ENCODE measurements at places on chromosomes 12 and 14.

DNA sequence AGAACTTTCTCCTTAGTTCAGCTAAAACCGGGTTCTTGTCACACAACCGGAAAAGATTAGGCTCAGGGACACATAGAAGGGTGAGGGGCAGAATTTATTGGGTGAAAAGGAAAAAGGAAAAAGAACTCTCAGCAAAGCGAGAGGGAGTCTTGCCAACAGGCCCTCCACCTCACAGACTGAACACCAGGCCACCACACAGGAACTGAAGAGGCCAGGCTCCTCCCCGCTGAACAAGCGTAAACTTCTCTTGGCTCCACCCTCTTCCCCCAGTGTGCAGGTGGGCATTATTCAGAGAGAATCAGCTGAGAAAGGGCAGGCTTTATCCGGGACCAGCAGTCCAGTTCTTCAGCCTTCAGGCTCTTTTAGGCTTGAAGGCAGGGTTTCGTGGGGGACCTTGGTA, 125.6 kb upstream of the FGD4 start:
- DNase-seq = no peak

- no peak for DNase-seq
Measured at GRCh38 chr14:96198430-96199130, 6.1 kb upstream of the BDKRB2 start.

GRCh38 chr14:89927186-89927865, 27.2 kb downstream of the EFCAB11 start:
- no peak for DNase-seq

- peak; percentile 84 for DNase-seq
Measured at GRCh38 chr12:54016478-54016964, 7.7 kb downstream of the HOXC8 start.

GRCh38 chr14:105261781-105262180, 13.4 kb downstream of the BTBD6 start:
- DNase-seq = no peak

DNA sequence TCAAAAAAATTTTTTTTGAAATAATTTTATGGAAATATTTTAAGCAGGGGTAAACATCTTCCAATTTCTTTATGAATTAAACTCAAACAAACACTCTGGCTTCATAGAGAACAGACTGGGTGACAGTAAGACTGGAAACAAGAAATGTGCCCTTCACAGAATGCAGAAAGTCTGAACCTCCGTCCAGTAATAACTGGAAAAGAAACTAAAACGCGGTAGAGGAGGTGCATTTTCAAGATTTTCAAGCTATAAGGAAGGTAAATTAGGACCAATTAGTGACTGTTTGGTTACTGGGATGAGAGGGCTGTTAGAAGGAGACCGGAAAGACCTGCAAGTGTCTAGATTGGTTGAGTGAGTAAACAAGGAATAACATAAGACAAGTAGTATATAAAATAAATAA, 245.7 kb downstream of the CEP128 start:
- DNase-seq = no peak

DNA sequence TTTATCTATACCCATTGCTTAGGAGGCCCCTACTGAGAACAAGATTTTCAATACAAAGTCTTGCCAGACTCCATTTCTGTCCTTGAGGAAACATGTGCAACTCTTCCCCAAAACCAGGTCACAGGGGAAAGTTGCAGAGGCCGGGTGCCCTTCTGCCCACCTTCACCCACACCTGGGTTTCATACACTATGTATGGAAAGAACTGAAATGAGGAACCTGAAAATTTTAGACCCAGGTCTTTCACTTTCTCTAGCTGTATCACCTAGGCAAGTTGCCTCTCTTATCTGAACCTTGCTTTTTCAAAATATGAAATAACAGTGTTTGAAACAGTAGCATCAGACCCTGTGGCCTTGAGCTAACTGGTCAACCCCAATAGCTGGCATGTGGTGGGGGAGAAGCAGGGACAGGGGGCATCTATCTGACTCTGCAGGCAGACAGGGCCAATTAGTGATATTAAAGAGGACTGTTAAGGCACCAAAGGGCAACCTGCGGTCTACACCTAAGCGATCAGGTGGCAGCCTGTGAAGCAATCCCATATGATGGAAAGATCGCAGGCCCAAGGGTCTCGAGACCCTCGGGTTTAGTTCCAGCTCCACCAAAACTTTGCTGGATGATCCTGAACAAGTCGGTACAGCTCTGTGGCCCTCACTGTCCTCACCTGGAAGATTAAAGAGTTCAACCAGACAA, 346.5 kb downstream of the BCL11B start:
- DNase-seq = no peak

- no peak for DNase-seq
Measured at GRCh38 chr12:27193854-27194544, 50.1 kb upstream of the STK38L start.

- DNase-seq = no peak
Measured at GRCh38 chr12:6073426-6073825, 51.0 kb downstream of the VWF start.

GRCh38 chr12:121767525-121768016, 25.9 kb downstream of the RHOF start:
- DNase-seq = no peak

- no peak for DNase-seq
Measured at GRCh38 chr14:77406086-77406485, 17.2 kb downstream of the NOXRED1 start.

GRCh38 chr12:54988402-54989054, 4.0 kb upstream of the TESPA1 start:
- peak; percentile 74 for DNase-seq

- DNase-seq = no peak
Measured at GRCh38 chr14:22898302-22899090, 15.5 kb downstream of the REM2 start.

GRCh38 chr12:112870267-112870980, 36.3 kb upstream of the OAS1 start:
- DNase-seq = no peak

GRCh38 chr14:32657081-32657480, 281.6 kb upstream of the NPAS3 start:
- DNase-seq = no peak

GRCh38 chr14:35201066-35201465, 78.7 kb downstream of the PRORP start:
- no peak for DNase-seq

GRCh38 chr12:111283966-111284365, 84.9 kb downstream of the PHETA1 start:
- no peak for DNase-seq

DNA sequence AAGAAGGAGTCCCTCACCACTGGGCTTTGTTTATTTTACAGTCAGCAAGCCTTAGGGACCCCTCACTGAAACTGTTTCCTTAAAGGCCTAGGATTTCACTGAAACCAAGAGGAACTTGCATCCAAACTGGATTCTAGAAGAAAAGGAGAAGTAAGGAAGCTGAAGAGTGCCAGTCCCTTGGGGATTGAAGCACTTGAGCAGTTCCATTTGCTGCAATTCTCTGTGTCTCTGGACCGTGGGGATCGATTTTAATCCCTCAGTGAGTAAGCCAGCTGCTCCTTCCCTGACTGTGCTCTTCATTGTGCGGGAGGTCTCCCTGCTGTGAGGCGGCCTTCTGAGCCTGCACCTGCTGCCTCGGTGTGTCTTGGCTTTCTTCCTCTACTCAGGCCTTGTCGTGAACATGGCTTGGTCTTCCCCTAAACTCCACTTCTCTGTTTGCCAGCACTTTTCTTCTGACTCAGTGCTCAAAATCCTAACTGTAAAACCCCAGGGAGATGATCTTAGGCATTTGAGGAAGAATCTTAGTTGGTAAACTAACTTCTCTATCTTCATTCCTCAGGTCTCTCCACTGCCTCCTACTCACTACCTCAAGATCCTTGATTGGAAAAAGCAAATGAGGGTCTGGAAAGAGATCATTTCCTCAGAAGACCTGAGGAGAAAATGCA, 132.6 kb downstream of the SLC38A6 start:
- no peak for DNase-seq

DNA sequence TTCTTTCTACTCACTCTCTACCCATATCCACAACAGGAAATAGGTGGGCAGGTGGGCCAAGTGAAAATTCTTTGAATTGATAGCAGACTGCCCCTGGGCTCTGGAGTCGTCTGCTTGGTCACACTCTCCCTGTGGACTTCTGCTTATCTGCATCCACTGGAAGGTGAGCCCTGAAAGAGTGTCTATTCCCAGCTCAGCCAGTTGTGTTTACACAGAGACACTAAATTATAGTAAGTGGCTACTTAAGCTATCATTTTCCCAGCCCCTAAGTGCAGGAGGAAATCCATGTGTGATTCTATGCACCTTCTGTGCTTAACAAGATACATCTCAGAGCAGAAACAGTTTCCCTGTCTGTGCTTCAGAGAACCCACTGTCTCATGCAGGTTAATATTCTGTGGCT, 338.4 kb downstream of the FUT8 start:
- peak; percentile 49 for DNase-seq

DNA sequence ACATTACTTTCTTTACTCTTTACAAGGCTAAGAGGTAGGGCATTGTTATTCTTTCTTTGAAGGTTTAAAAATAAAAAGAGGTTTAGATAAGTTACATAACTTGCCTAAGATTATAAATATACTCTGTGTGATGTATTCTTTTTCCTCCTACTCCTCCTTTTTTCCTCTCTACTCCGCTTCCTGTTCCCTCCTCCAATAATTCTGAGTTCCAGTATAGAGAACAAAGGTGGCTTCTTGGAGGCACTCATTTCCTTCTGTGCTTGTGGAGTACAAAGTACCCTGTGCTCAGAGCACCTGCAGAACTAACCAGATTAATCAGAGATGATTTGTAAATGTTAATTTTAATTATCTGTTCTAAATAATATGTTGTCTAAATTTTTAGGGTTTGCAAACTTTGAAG, 11.3 kb downstream of the LRRC9 start:
- DNase-seq = no peak

DNA sequence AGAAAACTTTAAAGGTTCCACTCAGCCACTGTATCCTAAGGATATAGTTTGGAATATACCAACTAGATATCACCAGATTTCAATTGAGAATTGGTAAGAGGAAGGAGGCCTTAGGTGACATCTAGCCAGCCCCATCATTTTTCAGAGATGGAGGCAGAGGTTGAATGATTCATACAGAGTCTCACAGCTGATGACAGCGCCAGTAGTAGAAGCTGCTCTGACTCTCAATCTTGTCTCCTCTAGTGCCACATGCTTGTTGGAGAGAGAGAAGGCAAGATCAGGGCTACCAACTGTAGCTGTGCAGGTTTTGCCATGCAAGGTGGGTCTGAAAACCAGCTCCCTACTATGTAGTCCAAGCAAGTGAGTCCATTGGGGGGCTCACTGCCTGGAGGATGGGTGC, 6.1 kb downstream of the FRMD6 start:
- DNase-seq = no peak

DNA sequence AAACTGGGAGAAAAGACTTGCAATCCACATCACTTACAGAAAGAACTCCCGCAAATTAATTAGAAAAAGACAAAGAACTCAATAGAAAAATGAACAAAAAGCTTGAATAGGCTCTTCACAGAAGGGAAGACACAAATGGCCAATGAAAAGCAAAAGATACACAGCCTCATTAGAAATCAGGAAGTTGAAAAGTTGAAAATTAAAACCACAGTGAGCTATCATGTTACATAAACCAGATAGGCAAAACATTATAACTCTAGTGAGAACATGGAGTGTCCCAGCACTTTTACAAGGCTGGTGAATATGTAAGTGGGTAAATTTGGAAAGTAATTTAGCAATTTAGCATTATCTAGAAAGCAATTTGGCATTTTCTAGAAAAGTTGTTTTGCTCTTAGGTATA, 158.4 kb upstream of the RASSF8 start:
- peak; percentile 44 for DNase-seq

DNA sequence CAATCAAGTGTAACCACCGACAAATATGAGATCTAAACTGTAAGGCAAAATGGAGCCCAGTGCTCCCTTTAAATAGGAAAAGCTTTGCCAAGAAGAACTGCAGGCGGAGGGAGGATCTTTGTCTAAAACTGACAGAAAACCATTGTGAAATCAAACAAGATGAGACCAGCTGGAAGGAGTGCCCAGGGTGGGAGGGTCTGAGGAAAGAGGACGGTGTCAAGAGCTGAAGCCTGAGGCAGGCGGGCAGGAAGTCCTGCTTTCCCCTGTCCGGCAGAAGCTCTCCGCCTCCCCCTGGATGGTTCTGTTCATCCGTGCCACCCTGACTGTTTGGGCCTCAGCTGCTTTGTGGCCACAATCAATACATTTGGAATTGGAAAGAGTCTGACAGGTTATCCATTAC, 37.5 kb downstream of the CDC42BPB start:
- no peak for DNase-seq

GRCh38 chr12:74537126-74537706, 419 bp upstream of the ATXN7L3B start:
- peak; percentile 89 for DNase-seq

- no peak for DNase-seq
Measured at GRCh38 chr14:50210074-50210473, 21.3 kb downstream of the SOS2 start.

- DNase-seq = no peak
Measured at GRCh38 chr14:81889529-81889928, 355.9 kb upstream of the SEL1L start.

DNA sequence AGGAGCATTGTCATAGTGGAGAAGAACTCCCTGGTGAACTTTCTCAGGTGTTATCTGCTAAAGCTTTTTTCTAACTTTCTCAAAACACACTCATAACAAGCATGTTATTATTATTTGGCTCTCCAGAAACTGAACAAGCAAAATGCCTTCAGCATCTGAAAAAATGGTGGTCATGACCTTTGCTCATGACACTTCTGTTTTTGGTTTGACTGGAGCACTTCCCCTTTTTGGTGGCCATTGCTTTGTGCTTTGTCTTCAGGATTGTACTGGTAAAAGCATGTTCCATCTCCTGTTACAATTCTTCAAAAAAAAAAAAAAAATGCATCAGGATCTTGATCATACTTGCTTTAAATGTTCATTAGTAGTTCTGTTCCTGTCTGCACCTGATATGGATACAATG, 1241.6 kb upstream of the USP15 start:
- DNase-seq = no peak

- no peak for DNase-seq
Measured at GRCh38 chr12:94277426-94278000, 129.1 kb downstream of the PLXNC1 start.

GRCh38 chr12:129363041-129363440, 509.8 kb downstream of the GLT1D1 start:
- no peak for DNase-seq

GRCh38 chr14:89550821-89551220, 133.8 kb upstream of the FOXN3 start:
- no peak for DNase-seq

DNA sequence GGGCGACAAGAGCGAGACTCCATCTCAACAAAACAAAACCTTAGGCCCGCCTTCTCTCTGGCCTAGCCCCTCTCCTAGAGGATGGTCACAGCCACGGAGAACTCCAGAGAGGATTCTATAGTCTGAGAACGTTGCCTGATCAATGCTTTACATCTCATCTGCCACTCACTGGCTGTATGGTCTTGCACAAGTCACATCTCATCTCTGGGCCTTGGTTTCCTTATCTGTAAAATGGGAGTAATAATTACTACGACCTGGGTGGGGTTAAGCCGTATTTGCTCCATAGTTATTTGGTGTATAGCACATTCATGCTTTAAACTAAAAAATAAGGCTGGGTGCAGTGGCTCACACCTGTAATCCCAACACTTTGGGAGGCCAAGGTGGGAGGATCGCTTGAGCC, 8.5 kb downstream of the TRPV4 start:
- no peak for DNase-seq

- peak; percentile 66 for DNase-seq
Measured at GRCh38 chr12:8108808-8109398, 14.5 kb upstream of the CLEC4A start.

GRCh38 chr14:64705381-64706118, 1.3 kb downstream of the PLEKHG3 start:
- no peak for DNase-seq

All from NCI-H1105 treated with DMSO at 0.1 percent for 48 hours (cell line).